Nephron progenitor cell (in vitro differentiated cells): ENCODE measurements at places on chromosomes 12 and 14.

DNA sequence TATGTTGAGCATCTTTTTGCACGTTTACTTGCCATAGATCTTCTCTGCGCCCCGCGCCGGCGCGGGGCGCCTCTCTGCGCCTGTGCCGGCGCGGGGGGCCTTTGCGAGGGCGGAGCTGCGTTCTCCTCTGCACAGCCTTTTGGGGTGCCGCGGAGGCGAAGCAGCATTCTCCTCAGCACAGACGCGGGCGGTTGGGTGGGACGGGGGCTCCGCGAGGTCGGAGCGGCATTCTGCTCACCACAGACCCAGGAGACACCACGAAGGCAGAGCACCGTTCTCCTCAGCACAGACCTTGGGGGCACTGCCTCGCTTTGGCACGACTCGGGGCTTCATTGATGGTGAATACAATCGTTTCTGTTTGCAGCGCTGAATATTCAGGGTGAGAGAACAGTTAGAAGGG, 28.5 kb upstream of the ANHX start:
- DNase-seq: no peak

DNA sequence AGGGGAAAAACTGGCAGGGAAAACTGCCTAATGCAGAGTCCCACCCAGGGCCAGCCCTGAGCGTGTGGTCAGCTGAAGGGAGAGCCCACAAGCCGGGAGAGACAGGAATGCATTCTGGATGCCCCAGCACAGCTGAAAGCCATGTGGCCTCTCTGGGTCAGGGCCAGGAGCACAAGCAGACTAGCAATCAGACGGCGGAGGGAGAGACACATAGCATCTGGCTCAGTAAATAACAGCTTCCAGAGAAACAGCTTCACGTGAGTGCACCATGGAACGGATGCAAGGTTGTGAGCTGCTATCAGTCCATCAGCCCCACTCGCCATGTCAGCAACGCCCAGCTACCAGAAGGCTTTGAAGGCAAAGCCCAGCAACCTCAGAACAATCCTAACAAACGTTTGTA, 28.2 kb upstream of the TMEM106C start:
- no peak for DNase-seq

DNA sequence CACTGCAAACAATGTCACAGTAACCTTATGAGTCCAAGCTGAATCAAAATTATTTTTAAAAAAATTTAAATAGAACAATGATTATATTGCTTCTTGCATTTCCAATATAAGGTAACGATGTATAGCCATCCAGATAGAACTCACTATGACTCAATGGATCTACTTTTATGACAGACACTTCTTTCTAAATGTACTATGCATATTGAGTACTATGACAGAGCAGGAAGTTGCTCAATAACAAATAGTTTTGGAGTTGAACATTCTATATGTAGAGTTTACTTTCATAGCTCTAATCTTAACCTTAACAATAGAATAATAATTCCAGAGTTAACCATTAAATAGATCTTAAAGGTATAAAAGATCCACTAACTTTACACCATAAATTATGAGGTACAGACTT, 46.7 kb upstream of the ALG10B start:
- no peak for DNase-seq

- DNase-seq: no peak
Measured at GRCh38 chr14:40345334-40345733, 913.1 kb upstream of the FBXO33 start.

- no peak for DNase-seq
Measured at GRCh38 chr12:91988086-91988923, 157.3 kb downstream of the BTG1 start.

DNA sequence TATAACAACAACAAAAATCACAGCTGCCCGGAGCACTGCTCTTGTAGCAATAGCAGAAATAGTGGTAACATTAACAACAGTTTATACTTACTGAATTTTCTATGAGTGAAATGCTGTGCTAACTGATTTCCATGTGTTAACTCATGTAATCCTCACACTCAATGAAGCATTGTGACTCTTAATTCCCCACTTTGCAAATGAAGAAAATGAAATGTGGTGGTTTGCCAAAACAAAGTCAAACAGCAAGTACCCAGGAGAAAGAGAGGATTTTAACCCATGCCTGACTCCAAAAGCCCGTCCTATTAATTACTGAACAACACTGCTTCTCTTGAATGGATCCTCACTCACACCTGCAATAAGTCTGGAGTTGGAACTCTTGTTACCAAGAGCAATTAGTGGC, 123.5 kb downstream of the MED13L start:
- no peak for DNase-seq

DNA sequence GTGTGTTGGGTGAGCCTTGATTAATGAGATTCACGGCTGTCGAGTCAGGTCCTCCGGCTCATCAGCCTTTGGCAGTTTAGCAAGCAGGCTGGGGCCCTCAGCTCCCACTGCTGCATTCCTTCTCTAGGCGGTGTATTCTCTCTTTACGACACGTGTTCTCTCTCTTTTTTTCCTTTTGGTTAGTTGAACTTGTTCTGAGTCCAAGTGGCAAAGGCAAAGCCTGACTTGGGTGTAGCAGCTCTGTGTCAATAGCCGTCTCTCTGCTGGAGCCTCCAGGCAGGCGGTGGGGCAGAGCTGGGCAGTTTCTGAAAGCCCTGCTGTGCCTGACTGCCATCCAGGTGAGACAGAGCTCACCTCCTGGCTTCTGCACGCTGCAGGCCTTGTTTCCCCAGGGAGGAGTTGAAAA, 46.6 kb downstream of the SUSD6 start:
- DNase-seq: peak; percentile 17
